ENCODE measurements at places on chromosomes 12 and 14.

DNA sequence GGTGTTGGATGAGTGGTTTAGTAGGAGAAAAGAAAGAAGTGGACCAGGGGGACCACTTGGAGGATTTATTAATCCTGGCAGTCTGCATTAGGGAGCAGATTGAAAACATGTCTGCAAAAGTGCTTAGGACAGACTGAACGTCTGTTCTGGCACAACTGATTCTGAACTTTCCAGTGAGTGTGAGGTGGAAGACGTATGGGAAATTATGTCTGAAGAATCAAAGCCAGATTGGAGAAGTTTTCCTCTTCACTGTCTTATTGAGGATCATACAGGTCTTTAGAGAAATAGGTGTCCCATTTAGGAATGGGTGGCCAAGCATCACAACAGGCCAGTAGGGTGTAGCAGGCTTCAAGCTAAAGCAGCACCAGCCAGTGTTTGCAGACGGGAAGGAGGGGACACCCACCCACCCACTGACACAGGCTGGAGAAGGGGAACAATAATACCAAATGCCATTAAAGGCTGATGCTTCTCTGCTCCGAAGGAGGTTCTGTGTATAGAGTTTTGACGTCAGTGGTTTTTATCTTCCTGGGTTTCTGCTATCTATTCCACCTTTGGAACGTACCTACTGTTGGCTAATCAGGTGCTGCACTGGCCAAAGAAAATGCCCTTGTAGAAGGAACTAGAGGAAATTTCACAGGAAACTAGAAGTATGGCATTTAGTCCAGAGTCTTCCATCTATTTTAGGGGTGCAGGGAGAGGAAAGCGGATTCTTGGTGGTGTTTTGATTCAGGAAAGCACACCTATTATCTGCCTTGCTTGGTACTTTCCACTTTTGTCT is 1.8 kb downstream of the SRRM4 start:
- DNase-seq: no peak

DNA sequence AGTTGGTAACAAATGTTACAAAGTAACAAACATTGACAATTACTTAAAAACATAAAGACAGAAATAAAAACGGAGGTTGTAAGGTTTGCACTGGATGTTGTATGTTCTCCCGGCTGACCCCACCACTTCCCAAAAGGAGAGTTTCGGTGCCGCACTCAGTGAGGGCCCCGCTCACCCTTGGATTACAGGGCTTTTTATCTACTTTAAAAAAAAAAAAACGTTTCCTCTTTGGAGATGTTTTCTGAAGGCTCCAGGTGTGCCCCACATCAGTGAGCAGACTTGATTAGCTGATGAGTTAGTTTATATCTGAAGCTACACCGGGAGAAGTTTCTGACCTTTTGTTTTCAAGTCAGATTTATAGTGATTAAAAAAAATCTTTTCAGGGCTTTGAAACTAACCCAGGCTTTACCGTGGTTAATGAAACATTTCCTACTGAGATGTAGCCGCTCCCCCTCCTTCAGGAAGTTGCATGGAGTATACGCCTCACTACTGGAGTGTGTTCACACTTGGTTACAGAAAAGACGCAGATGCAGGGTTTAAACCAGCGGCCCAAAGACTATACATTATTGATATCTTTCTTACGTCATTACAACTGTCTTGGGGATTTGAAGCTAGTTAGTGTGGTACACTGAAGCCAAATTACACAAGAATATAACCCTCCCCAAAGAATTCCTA is 38.0 kb upstream of the BCL7A start:
- no peak for DNase-seq

DNA sequence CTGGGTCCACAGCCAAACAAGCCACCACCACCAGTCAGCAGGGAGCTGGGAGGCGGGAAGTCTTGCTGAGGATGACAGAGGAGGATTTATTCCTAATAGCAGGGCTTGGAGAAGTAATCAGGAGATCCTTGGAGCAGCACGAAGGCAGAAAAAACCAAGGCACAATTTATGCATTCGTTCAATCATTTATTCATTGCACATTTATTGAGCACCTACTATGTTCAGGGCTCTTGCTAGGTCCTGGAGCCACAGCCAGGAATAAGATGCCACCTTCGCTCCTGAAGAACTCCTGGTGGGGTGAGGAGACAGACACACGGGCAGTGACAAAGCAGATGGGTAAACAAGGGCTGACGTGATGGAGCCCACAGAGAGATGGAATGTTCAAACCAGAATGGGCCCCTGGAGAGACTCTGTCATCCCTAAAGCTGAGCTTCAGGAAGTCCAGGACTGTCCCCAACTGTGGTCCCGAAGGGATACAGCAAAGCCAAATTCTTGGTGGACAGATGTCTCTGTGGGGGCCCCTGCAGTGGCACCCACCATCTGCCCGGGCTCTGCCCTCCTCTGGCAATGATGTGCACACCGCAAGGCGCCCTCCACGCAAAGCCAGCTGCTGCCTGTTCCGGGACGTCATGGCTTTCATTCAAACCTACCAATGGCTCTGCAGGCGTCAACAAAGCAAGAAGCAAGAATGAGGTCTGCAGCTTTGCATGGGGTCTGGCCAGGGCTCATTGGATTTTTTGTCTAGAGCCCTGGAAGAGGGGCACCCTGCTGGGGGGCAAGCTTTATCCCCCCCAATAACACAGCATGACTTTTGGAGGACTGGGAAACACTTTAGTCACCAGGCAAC is 3.0 kb upstream of the TESC start:
- no peak for DNase-seq

- DNase-seq: no peak
Measured at GRCh38 chr12:39505023-39505422, 62.1 kb upstream of the KIF21A start.

GRCh38 chr14:84825481-84826251 is 704.3 kb upstream of the FLRT2 start:
- no peak for DNase-seq

- no peak for DNase-seq
Measured at GRCh38 chr12:111581434-111582132, 17.5 kb downstream of the ATXN2 start.

DNA sequence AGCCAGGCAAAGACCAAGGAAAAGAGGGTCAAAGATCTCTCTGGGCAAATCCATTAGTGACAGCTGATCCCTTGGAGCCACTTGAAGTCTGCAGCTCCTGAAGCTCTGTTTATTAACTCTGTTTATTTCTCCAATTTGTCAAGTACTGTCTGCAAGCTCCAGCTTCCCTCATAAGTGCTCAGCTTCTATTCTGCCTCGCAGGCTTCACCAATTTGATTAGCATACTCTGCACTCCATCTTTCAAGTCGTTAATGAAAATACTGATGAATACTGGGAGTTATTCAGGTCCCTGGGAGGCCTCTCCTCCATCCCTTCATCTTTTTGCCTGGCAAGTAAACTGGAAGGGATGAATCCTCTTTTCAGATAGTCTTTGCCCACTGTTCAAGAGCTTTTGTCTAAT is 54.3 kb downstream of the TTC9 start:
- DNase-seq: no peak
